ENCODE measurements at places on chromosomes 7 and 10. TPM values are rescaled to one million over a fixed set of nuclear protein-coding genes. Genes with fewer than 3 reads are reported as not detected.

- H3K36me3 ChIP-seq: no peaks in the 10 kb centered on the region
- DNase-seq: no peak
- no peak overlapping the region for H3K4me3 ChIP-seq
- peaks cover 10% of the 10 kb centered on the region for H3K27me3 ChIP-seq
- no peak overlapping the region for H3K27ac ChIP-seq
These were observed 116.4 kb downstream of the TCERG1L start for GRCh38 chr10:131195116-131195515.

- H3K4me1 ChIP-seq: peaks cover 52% of the 10 kb centered on the region
- H3K27me3 ChIP-seq: peaks cover 6% of the 10 kb centered on the region
- peaks cover 17% of the 10 kb centered on the region for H3K36me3 ChIP-seq
- no peak overlapping the region for H3K27ac ChIP-seq
These were observed 12.1 kb upstream of the BHLHA15 start for GRCh38 chr7:98199131-98199530.

The EN2 gene
- polyA plus RNA-seq: not detected

DNA sequence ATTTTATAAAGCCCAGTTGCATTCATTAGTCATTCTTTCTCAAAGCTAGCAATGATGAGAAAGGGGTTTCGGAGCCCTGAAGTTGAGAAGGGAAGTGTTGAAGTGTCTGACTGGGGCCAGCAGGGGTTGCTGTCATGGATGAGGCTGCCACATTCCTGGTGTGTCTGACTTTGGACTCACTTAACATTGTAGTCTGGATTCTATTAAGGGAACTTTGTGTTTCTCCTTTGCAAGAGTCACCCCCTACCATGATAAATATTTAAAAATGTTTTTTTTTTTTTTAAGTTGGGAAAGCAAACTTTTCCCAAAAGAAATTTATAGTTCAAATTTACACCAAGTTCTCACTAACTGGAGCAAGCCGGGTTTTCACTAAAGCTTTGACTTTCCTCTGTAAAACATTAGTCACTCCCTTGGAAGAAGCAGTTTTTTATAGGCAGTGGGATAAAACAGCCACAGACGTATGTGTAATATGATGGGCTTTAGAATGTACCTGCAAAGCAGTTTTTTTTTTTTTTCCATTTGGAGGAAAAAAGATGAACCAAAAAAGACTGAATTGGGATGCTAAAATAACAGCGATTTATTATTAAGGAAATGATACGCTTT is 243.6 kb downstream of the TWIST1 start:
- no peaks in the 10 kb centered on the region for H3K4me1 ChIP-seq
- H3K36me3 ChIP-seq: no peaks in the 10 kb centered on the region
- DNase-seq: no peak
- no peaks in the 10 kb centered on the region for H3K27me3 ChIP-seq
- no peak overlapping the region for H3K27ac ChIP-seq
- no peak overlapping the region for H3K4me3 ChIP-seq

The AKR1C8 gene
- not detected for polyA plus RNA-seq
